ENCODE measurements at places on chromosomes 1 and 21.
A peak's percentile ranks its signal among the peaks of the same experiment; 100 is the strongest.

DNA sequence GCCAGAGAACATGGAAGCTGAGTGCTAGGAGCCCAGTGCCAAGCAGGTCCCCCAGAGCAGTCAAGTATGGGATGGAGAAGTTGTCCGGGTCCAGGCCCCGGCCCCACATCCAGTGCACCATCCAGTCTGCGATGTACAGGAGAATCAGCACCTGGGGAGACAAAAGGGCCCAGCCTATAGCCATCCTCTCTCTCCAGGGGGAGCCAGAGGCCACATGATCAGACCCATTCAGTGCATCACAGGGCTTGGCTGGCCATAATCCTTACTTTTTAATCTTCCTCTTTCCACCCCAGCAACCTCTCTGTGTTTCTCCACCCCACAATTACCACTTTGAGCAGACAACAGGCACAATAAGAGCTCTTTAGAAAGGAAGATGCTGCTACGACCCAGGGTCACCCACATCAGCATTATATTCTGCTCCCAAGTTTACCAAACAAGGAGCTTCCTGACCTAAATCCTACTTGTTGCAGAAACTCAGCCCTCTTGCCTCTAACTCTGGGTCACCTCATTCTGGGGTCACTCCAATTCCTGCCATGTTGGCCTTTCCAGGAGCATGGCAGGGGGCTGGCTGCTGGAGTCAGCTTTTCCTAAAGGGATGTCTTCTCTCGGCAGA, 16.4 kb upstream of the RAB29 start:
- peak; percentile 56 for DNase-seq

DNA sequence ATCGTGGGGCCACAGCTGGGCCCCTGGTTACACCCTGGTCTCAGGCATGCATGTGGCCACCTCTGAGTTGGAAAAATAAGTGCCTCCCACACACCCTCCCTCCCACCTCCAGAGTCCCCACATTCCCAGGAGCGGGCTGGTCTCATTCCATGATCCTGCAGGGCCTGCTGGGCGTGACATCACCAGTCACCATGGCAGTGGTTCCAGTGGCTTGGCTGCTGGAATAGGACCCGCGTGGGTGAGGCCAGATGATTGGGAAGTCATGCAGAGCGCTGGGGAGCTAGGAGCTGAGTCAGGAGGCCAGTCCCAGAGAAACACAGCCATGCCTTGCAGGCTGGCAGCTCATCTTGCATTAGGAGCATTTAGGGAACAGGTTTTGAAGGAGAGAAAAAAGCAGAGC, 125.4 kb upstream of the TMEM51 start:
- no peak for DNase-seq

- no peak for DNase-seq
Observed at GRCh38 chr1:210800756-210801155, 333.2 kb downstream of the KCNH1 start.

DNA sequence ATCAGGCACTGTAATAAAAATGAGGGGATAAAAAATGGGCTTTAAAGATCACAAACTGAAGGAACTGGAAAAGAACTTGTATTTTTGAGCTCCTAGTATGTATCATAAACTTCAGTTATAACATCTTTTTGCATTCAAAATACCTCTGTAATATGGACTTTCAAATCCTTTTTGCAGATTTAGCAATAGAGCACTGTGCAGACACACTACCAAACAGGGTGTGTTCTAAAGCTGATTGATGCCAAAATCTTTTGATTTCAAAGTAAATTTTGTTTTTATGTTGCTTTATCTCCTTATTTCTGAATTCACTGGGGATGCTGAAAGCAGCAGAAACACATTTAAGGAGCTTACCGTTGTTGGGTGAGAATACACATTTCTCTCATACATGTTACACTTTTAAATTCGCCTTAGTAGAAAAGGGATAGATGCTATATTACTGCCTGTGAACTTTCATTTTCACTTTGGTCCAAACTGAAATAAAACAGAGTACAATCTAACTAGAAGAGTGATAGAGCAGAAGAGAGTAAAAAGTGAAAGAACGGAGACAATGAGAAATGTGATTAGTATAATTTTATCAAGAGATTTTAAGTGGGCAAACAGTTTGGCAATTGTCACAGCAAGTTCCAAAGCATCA, 1126.6 kb downstream of the BRINP3 start:
- DNase-seq: no peak

GRCh38 chr21:28402616-28402989, 590.1 kb downstream of the LTN1 start:
- no peak for DNase-seq

DNA sequence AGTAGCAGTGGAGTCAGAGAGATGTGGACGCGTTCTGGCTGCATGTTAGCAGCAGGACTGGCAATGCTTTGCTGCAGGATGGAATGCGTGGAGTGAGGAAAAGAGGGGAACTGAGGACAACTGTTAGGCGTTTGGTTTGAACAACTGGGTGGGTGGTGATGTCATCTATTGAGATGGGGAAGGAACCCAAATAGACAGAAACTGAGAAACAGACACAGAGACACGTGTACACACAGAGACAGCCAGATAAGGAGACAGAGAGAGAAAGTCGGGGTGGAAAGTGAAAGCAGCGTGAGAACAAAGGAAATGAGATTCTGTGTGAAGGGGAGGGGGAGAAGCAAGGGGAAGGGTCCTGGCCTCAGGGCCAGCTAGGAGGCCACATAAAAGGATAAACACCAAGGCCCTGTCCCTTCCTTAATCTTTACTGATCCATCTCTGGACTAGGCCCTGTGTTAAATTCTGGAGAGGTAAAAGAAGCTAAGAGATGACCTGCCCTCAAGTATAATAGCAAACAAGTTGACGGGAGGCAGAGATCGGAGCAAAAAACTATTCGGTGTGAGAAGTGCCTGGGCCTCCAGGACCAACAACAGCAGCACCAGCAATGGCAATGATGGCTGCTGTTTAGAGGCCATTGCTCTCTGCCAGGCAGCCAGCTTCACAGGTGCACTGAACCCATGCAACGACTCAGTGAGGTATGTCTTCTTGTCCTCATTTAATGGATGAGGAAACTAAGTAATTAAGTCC, 31.6 kb downstream of the VWA5B1 start:
- DNase-seq: no peak

DNA sequence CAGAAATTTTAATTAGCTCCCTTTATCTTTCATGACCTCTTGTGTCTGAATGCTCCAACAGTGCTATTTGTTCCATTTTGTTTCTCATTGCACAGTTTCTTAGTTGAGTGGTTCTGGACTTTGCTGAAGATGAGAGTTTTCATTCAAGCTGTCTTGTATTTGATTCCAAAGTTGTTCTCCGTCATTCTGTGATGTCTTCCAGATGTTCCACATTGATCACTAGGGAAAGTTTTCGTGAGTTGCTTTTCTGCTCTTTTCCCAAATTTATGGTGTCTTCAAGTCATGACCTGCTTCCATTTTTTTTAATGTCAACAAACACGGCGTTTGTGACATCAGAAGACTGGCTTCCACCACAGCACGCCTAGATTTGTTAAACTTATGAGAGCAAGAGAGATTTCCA, 575.5 kb downstream of the MRPL39 start:
- DNase-seq: no peak

GRCh38 chr1:228315484-228315944, 91.1 kb downstream of the TRIM11 start:
- no peak for DNase-seq

DNA sequence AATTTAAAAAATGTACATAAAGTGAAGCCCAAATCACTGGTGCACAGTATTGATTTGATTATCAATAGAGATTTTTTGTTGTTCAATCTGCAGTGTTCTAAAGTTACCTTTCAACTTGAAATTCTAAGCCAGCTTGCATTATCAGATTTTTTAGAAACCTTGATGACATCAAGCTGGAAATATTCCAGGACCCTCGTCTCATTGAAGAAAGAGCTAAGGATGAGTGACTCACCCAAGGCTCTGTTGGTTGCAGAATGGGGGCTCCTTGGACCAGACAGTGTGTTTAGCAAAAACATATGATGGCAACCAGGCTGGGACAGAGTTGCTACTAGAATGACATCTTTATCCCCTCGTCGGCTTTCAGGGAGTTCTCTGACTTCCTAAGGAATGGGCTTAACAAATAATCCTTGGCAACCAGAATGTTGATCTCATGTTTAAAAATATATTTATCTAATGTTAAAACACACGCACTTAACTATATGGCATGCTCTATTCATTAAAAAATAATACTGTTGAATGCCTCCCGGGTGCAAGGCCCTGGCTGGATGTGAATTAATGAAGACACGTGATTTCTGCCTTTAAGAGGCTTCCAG, 79.7 kb downstream of the RUNX3 start:
- no peak for DNase-seq

- DNase-seq: no peak
Observed at GRCh38 chr1:234260578-234260977, 112.7 kb upstream of the COA6 start.

- no peak for DNase-seq
Observed at GRCh38 chr21:40833184-40833583, 13.8 kb downstream of the DSCAM start.

- no peak for DNase-seq
Observed at GRCh38 chr1:226482975-226483700, 65.4 kb upstream of the STUM start.

DNA sequence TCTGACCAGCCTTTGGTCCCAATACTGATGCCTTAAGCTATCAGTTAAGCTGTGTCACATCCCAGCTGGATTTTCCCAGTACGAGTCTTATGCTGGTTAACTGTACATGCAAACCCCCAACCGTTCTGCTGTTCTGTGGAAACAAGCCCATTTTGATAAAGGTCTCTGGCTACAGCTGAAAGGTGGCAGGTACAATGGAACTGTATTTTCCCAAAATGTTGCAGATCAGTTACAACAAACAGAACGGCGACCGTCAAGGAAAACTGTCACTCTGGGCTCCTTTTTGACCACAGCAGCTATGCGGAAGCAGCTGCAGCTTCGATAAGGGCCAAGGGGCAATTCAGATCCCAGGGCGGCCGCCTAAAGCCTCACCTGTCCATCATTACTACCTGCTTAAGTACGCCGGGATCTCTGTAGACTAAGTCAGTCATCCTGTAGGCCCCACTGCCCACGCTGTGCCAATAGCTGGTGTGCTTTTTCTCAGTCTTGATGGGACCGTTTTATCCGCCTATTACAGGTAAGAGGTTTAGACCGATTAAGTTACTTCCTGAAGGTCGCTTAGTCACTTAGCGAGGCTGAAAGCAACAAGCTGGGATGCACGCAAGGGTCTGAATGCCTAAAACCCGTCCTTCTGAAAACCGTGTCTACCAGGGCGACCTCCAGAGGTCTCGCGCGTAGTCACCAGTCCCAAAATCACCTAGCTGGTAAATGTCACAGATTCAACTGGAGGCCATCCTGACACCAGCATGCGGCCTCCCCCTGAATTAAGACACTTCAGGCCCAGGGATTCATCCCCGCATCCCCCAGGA, 11.1 kb upstream of the RAB42 start:
- DNase-seq: peak; percentile 13

- no peak for DNase-seq
Observed at GRCh38 chr1:46008585-46008984, 123.8 kb downstream of the PIK3R3 start.

GRCh38 chr1:37858931-37859506, 373 bp downstream of the MTF1 start:
- DNase-seq: no peak

- DNase-seq: no peak
Observed at GRCh38 chr1:150551051-150551783, 2.0 kb downstream of the ADAMTSL4 start.

DNA sequence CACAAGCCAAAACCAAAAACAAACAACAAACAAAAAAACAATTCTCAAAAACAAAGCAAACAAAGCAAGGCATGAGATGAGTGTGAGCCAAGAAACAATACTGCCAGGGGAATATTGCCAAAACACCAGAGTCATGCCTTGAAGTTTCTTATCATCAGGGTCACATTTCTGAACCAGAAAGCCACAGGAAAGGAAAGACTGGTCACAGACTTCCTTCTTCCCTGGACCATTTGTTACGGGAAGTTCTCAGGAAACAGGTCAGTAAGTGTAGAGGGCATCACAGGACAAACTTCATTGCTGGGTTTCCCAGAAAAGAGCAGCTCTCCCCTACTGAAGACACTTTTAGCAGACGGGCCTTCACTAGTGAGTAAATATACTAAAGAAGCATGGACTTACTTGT, 191.2 kb downstream of the GABPA start:
- no peak for DNase-seq

GRCh38 chr1:247854899-247855545, 2.0 kb upstream of the TRIM58 start:
- no peak for DNase-seq

- DNase-seq: no peak
Observed at GRCh38 chr1:10250663-10251062, 40.3 kb downstream of the KIF1B start.

DNA sequence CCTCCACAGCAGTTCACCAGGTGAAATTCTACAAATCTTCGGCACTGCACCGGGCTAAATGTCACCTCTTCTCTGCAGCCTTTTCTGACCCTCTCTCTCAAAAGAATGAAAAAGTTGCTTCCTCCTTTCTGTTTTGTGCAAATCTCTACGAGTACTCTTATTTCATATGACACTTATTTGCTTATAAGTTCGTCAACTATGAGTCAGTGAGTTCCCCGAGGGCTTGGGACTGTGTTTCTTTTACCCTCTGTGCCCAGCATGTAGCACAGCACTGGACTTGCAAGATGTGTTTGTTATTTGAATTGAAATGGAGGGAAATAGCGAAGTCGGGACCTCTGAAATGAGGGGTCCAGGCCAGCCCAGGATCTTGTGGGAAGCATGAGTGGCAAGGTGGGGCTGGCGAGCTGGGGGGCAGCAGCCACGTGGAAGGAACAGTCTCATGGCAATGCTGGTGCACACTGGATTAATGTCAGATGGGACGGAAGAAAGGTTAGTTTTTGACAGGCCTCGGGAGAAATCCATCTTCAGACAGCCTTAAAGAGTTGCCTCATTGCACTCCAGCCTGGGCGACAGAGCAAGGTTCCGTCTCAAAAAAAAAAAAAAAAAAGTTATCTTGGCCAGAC, 6.2 kb downstream of the SLC6A9 start:
- DNase-seq: no peak

- no peak for DNase-seq
Observed at GRCh38 chr1:53043271-53043670, 18.7 kb upstream of the PODN start.

DNA sequence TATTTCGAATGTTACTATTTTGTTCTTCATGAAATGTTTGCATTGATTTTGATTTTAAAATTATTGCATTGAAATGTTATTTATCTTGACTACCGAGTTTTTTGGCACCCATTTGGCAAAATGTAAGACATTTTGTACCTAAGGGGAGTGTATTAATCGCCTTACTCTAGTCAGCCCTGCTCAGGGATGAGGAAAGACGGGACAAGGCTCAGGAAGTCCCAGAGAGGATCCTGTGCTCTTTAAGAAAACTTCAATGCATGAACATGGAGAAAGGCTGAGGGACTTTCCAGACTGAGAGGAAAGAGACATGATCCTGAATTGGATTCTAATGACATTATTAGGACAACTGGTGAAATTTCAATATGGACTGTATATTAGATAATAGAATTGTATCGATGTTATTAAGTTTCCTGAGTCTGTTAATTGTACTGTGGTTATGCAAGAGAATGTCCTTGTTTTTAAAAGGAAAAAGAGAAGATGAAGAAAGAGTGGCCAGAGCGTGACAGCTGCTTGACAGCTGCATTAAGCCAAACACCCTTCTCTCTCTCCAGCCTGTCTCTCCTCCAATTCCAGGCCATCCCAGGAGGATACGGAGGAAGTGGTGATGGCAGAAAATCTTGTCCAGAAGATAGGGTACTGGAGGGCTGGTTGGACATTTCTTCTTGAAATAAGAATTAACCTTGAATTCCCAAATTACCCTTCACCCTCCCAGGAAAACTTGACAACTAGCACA, 66.0 kb downstream of the PLEKHA6 start:
- DNase-seq: no peak

All from NCI-H1436 (cell line).